ENCODE measurements at places on chromosomes 11 and 22. TPM values are rescaled to one million over a fixed set of nuclear protein-coding genes. Genes with fewer than 3 reads are reported as not detected.

The RIMBP3C gene
- 0.28 TPM for total RNA-seq

The LIF gene
- total RNA-seq, result 34.2 TPM

The ABCC8 gene
- 8.9 TPM for total RNA-seq

The TMEM179B gene
- total RNA-seq, result 83.0 TPM

The OR4X2 gene
- not detected for total RNA-seq

The KRTAP5-1 gene
- not detected for total RNA-seq

The POTEH gene
- not detected for total RNA-seq

The YPEL1 gene
- total RNA-seq, result 0.72 TPM

The ESAM gene
- 12.1 TPM for total RNA-seq

The MMP8 gene
- not detected for total RNA-seq

The APLNR gene
- 0.04 TPM for total RNA-seq

The DMC1 gene
- total RNA-seq, result 4.8 TPM

The SLC22A12 gene
- not detected for total RNA-seq

The ZNF215 gene
- total RNA-seq, result 0.91 TPM

Measured in A549 treated with dexamethasone at 1 μM for 4 hours (cell line).